Mucosa of descending colon (tissue), 3 donors: ENCODE measurements at places on chromosomes 1 and 21. TPM values are rescaled to one million over a fixed set of nuclear protein-coding genes. Genes with fewer than 3 reads are reported as not detected.

Gene HSD11B1
- total RNA-seq: 5.7 TPM

Gene LCE1D
- total RNA-seq: not detected

Gene KDF1
- 27.0 TPM for total RNA-seq

Gene KCNT2
- total RNA-seq: 2.3 TPM

Gene C1QA
- total RNA-seq: 30.1 TPM

Gene DCST1
- 0.19 TPM for total RNA-seq

Gene IL24
- total RNA-seq: not detected

Gene TATDN3
- 9.2 TPM for total RNA-seq

Gene OR6N1
- not detected for total RNA-seq

Gene DYNLT4
- 1.6 TPM for total RNA-seq

Gene TSSK3
- total RNA-seq: 1.8 TPM

Gene C4BPA
- total RNA-seq: 5.9 TPM

Gene SELE
- 0.67 TPM for total RNA-seq

Gene SH2D2A
- 3.3 TPM for total RNA-seq

Gene CALML6
- total RNA-seq: 0.32 TPM

Gene ESPN
- 124 TPM for total RNA-seq

Gene NBPF4
- not detected for total RNA-seq

Gene LIN28A
- total RNA-seq: not detected

Gene SAMD11
- total RNA-seq: 4.3 TPM

Gene ERG
- total RNA-seq: 4.0 TPM

Gene PRDM16
- total RNA-seq: 2.4 TPM

Gene CFAP45
- 0.57 TPM for total RNA-seq

Gene C8B
- total RNA-seq: not detected

Gene KCNA2
- total RNA-seq: 0.46 TPM

Gene C1orf216
- total RNA-seq: 23.1 TPM

Gene LIX1L
- 3.9 TPM for total RNA-seq

Gene MX2
- 6.3 TPM for total RNA-seq

Gene NOTCH2NLA
- total RNA-seq: 35.6 TPM

Gene CD160
- total RNA-seq: 1.6 TPM

Gene HIVEP3
- 6.1 TPM for total RNA-seq

Gene NOTCH2
- 60.8 TPM for total RNA-seq

Gene SPRR2E
- total RNA-seq: not detected

Gene ARHGEF16
- 51.2 TPM for total RNA-seq

Gene UBASH3A
- 1.8 TPM for total RNA-seq

Gene AMY2B
- total RNA-seq: 21.2 TPM

Gene TCEA3
- 95.7 TPM for total RNA-seq

Gene CDCP2
- 0.26 TPM for total RNA-seq

Gene CLDN19
- 0.09 TPM for total RNA-seq

Gene OR10Z1
- not detected for total RNA-seq

Gene CFAP141
- not detected for total RNA-seq

Gene SLC35A3
- 86.2 TPM for total RNA-seq

Gene DUSP10
- 4.3 TPM for total RNA-seq

Gene AUNIP
- total RNA-seq: 1.5 TPM

Gene TRIM67
- total RNA-seq: not detected

Gene KRTAP7-1
- not detected for total RNA-seq

Gene EFNA4
- total RNA-seq: 26.4 TPM

Gene TACSTD2
- total RNA-seq: 0.65 TPM
